Kidney (tissue), 22 donors: ENCODE measurements at places on chromosomes 2 and 18.

- H3K4me3 ChIP-seq, result no peak overlapping the region
- H3K4me1 ChIP-seq, result no peaks in the 10 kb centered on the region
- DNase-seq, result peak; percentile 35
Observed at GRCh38 chr18:33116376-33116775, 324.1 kb downstream of the CCDC178 start.

GRCh38 chr2:38863061-38863695 lies 12.6 kb downstream of the DHX57 start:
- H3K27me3 ChIP-seq, result no peaks in the 10 kb centered on the region
- H3K36me3 ChIP-seq, result peaks cover 16% of the 10 kb centered on the region
- no peak for DNase-seq
- peak overlapping the region; percentile 0 for H3K4me3 ChIP-seq
- H3K4me1 ChIP-seq, result no peaks in the 10 kb centered on the region

- no peaks in the 10 kb centered on the region for H3K4me1 ChIP-seq
- H3K4me3 ChIP-seq, result peak overlapping the region; percentile 47
Observed at GRCh38 chr18:596288-596881, 403 bp upstream of the CLUL1 start.

GRCh38 chr18:57569133-57569532 lies 17.4 kb downstream of the FECH start:
- DNase-seq, result no peak
- no peaks in the 10 kb centered on the region for H3K27me3 ChIP-seq
- H3K4me1 ChIP-seq, result no peaks in the 10 kb centered on the region

- no peaks in the 10 kb centered on the region for H3K36me3 ChIP-seq
- no peaks in the 10 kb centered on the region for H3K4me1 ChIP-seq
Observed at GRCh38 chr2:50951437-50951836, 80.5 kb downstream of the NRXN1 start.

DNA sequence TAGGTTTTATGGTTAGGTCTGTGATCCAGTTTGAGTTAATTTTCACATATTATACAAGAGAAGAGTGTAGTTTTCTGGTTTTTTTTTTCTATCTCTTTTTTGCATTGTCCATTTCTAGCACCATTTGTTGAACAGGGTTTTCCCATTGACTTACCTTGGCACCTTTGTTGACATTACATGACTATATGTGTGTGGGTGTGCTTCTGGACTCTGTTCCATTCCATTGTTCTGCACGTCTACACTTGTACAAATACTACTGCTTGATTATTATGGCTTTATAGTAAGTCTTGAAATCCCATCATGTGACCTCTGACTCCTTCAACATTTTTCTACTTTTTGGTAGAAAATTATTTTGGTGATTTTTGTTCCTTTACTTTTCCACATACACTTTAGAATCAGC lies 38.7 kb downstream of the UBE2F start:
- H3K27me3 ChIP-seq, result no peaks in the 10 kb centered on the region
- no peak for DNase-seq
- no peak overlapping the region for H3K4me3 ChIP-seq
- H3K27ac ChIP-seq, result no peak overlapping the region
- H3K36me3 ChIP-seq, result peaks cover 2% of the 10 kb centered on the region

- H3K4me3 ChIP-seq, result no peak overlapping the region
- no peaks in the 10 kb centered on the region for H3K4me1 ChIP-seq
- no peaks in the 10 kb centered on the region for H3K27me3 ChIP-seq
- no peaks in the 10 kb centered on the region for H3K36me3 ChIP-seq
Observed at GRCh38 chr18:55376387-55376786, 211.6 kb downstream of the TCF4 start.

GRCh38 chr18:6382963-6383362 lies 31.7 kb downstream of the L3MBTL4 start:
- no peak overlapping the region for H3K4me3 ChIP-seq
- no peak overlapping the region for H3K27ac ChIP-seq
- H3K27me3 ChIP-seq, result no peaks in the 10 kb centered on the region
- H3K4me1 ChIP-seq, result no peaks in the 10 kb centered on the region
- H3K36me3 ChIP-seq, result no peaks in the 10 kb centered on the region
- DNase-seq, result no peak

DNA sequence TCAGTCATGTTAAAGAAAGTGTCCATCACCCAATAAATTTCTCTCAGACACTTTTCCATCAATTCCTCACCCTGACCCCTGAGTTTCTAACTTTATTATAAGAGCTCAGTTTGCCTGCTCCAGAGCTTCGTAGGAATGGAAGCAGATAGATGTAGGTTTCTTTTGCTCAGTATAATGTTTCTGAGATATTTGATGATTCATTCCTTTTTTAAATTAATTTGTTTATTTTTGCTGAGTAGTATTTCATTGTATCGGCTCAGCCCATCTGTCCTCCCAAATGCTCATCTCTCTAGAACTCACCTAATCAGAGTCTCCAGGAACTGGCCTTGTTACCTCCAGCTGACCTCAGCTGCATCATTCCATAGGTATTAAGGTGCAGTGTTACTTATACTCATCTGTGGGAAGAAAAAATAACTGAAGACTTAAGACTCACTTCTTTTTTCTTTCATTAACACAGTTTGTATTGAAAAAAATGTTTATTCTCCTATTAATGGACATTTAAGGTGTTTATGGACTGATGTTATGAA lies 11.9 kb upstream of the BCL2L11 start:
- no peaks in the 10 kb centered on the region for H3K27me3 ChIP-seq
- no peak overlapping the region for H3K27ac ChIP-seq
- DNase-seq, result no peak
- no peak overlapping the region for H3K4me3 ChIP-seq
- H3K36me3 ChIP-seq, result no peaks in the 10 kb centered on the region

- no peaks in the 10 kb centered on the region for H3K4me1 ChIP-seq
- no peaks in the 10 kb centered on the region for H3K27me3 ChIP-seq
- H3K36me3 ChIP-seq, result no peaks in the 10 kb centered on the region
- H3K27ac ChIP-seq, result no peak overlapping the region
- H3K4me3 ChIP-seq, result no peak overlapping the region
Observed at GRCh38 chr2:235613649-235614048, 119.8 kb downstream of the AGAP1 start.

DNA sequence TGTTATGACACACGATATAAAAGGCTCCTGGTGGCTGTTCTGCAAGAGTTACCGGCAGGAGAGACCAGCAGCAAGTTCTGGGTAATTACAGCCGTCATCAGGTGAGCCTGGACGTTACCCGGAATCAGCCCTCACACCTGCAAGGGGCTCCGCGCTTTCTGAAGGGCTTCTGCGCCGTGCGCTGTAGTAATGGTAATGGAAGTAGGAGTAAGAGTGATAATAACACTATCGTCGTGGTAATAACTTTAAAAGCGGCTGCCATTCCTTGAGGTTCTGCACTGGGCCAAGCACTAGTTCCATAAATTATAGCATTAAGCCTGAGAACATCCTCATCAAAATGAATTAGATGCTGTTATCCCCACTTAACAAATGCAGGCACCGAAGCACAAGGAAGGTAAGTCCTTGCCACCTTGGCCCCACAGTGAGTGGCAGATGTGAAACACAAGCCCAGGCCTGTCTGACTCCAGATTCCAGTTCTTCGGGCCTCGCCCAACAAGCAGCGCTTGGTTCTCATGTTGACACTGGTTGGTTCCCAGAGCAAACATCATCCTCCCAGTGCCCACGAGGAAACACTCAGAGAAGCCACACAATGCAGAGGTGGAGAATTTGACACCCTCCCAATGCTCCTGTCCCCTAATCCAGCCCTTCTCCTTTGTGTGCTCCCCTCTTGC lies 205.2 kb downstream of the EIPR1 start:
- no peak overlapping the region for H3K27ac ChIP-seq
- H3K4me1 ChIP-seq, result peaks cover 6% of the 10 kb centered on the region
- no peaks in the 10 kb centered on the region for H3K36me3 ChIP-seq
- H3K4me3 ChIP-seq, result no peak overlapping the region
- H3K27me3 ChIP-seq, result no peaks in the 10 kb centered on the region

DNA sequence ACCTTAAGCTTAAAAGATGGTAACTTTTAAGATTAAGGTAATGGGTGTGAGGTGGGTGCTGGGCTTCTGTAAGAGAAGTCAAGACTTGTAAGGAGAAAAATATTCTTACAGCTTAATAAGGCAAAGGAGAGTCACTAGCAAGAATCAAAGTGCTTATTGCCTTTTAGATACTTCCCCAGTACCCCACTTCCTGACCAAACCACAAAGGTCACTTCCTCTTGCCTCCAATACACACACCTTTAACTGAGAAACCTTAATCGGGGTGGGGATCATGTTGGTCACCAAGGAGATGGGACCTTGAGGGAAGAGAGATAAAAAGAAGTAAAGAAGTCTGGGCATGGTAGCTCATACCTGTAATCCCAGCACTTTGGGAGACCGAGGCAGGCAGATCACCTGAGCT lies 10.6 kb upstream of the ATG16L1 start:
- no peak for DNase-seq
- no peaks in the 10 kb centered on the region for H3K36me3 ChIP-seq
- H3K4me1 ChIP-seq, result no peaks in the 10 kb centered on the region
- no peak overlapping the region for H3K4me3 ChIP-seq
- H3K27me3 ChIP-seq, result no peaks in the 10 kb centered on the region
- no peak overlapping the region for H3K27ac ChIP-seq

DNA sequence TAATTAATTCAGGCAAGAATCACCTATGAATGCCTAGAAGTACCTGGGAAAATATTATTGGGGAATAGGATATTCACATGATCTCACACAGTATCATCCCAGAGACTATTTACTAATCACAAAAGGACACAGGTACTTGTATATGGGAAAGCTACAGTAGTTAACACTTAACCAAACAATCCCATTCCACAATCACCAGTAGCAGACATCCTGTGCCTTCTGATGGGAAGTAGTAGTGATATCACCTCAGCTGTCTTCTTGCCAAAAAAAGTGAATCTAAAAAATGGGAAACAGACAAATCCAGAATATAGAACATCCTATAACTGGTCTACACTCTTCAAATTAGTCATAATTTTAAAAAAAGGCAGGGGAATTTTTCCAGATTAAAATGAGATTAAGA lies 75.6 kb upstream of the CCDC150 start:
- no peaks in the 10 kb centered on the region for H3K27me3 ChIP-seq
- no peak for DNase-seq
- H3K4me3 ChIP-seq, result no peak overlapping the region
- H3K36me3 ChIP-seq, result no peaks in the 10 kb centered on the region
- H3K27ac ChIP-seq, result no peak overlapping the region

GRCh38 chr2:211737282-211737681 lies 801.3 kb downstream of the ERBB4 start:
- H3K4me1 ChIP-seq, result no peaks in the 10 kb centered on the region
- no peak overlapping the region for H3K27ac ChIP-seq
- H3K4me3 ChIP-seq, result no peak overlapping the region
- H3K27me3 ChIP-seq, result no peaks in the 10 kb centered on the region

GRCh38 chr18:76461692-76462325 lies 33.2 kb downstream of the ZNF516 start:
- no peak overlapping the region for H3K27ac ChIP-seq
- H3K27me3 ChIP-seq, result no peaks in the 10 kb centered on the region
- H3K4me3 ChIP-seq, result no peak overlapping the region

DNA sequence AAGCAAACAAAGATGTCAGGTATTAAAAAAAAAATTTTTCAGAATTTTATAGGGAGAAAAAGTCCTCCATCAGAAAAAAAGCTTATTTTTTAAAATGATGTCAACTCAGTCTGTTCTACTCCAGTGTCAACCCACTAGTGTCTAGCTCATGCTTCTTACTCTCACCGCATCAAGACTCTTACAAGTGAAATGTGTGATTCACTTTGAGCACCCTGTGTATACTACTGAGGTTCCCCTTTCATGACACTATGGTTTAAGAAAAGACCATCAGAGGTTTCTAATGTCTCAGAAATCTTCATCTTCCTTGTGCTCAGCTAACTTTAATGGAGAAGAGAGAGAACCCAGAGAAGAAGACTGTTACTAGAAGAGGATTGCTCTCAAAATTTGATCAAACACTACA lies 43.4 kb downstream of the FEZ2 start:
- no peak for DNase-seq
- no peaks in the 10 kb centered on the region for H3K27me3 ChIP-seq

- no peaks in the 10 kb centered on the region for H3K36me3 ChIP-seq
- H3K4me1 ChIP-seq, result no peaks in the 10 kb centered on the region
- H3K27ac ChIP-seq, result no peak overlapping the region
- H3K4me3 ChIP-seq, result no peak overlapping the region
Observed at GRCh38 chr2:8222979-8223694, 458.7 kb upstream of the ID2 start.

- H3K4me1 ChIP-seq, result no peaks in the 10 kb centered on the region
- no peak overlapping the region for H3K27ac ChIP-seq
- H3K27me3 ChIP-seq, result no peaks in the 10 kb centered on the region
- no peak overlapping the region for H3K4me3 ChIP-seq
- no peak for DNase-seq
Observed at GRCh38 chr2:162559194-162559593, 215.3 kb downstream of the GCA start.

- H3K27me3 ChIP-seq, result no peaks in the 10 kb centered on the region
- H3K36me3 ChIP-seq, result no peaks in the 10 kb centered on the region
- no peak for DNase-seq
- H3K27ac ChIP-seq, result no peak overlapping the region
Observed at GRCh38 chr2:18074476-18074875, 196.0 kb downstream of the KCNS3 start.

DNA sequence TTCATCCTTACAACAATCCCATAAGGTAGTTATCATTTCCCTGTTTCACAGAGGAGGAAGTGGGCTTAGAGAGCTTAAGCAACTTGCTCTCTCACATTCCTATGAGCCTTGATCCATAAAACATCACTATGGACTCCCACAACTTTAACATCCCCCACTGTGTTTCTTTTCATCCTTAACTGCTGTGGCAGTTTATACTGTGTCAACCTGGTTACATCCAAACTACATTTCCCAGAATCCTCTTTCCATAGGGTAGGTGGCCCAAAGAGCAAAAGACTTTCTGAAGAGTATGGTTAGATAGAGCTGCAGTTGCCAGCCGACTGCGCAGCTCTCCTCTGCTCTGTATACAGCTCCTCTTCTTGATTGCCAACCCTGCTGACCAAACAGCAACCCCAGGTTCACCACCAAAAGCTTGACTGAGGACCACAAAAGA lies 22.5 kb downstream of the MAP3K2 start:
- no peak overlapping the region for H3K27ac ChIP-seq
- H3K27me3 ChIP-seq, result no peaks in the 10 kb centered on the region
- no peak overlapping the region for H3K4me3 ChIP-seq
- peaks cover 7% of the 10 kb centered on the region for H3K4me1 ChIP-seq
- DNase-seq, result no peak

DNA sequence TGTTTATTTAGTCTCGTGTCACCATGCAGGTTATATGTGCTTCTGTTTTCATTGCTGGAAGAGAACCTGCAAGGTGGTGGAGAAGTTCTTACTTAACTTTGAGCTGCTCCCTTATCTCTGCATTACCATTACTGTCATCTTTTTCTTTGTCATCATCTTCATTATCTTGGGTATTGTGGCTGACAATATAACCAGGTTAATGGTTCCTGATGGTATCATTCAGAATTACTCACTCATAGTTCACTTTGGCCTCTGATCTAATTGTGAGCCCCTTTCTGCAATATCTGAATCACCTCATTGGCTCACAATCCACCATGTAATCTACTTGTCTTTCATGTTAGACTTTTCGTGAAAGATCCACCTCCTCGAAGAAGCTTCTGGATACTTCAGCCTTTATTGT lies 5.0 kb downstream of the CD28 start:
- no peak for DNase-seq
- H3K4me1 ChIP-seq, result peaks cover 4% of the 10 kb centered on the region
- H3K27me3 ChIP-seq, result no peaks in the 10 kb centered on the region
- no peak overlapping the region for H3K4me3 ChIP-seq
